ENCODE measurements at places on chromosomes 6 and 20.

DNA sequence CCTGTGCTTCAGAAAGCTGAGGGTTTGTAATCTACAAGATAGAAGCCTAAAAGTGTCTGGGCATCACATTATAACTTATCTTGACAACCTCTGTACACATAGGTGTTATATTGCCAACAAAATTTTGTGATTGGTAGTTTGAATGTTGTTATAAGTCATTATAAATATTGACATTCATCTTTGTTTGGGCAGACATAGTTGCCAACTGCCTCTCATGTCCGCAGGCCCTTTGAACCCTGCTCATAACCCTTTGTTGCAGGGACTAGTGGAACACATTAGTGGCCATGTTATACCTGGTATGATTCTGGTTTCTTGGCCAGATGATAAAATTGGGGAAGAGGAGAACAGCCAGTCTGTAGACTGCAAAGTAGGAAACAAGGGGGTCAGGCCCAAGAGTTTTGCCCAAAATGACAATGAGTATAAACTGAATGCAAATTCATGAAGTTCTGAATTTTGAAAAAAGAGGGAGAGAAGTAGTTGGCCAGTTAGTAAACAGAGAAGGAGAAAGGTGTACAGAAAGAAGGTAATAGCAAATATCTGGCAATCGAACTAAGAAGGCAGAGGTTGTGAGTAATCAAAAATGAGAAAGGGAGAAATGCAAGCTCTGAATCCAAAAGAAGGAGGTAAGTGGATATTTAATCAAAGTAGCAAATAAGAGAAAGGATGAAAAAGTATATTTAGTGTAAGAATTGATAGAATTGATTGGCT is 21.6 kb upstream of the LMBRD1 start:
- no peak for DNase-seq

GRCh38 chr20:26276554-26277210 is 580.0 kb upstream of the ZNF337 start:
- DNase-seq: no peak

DNA sequence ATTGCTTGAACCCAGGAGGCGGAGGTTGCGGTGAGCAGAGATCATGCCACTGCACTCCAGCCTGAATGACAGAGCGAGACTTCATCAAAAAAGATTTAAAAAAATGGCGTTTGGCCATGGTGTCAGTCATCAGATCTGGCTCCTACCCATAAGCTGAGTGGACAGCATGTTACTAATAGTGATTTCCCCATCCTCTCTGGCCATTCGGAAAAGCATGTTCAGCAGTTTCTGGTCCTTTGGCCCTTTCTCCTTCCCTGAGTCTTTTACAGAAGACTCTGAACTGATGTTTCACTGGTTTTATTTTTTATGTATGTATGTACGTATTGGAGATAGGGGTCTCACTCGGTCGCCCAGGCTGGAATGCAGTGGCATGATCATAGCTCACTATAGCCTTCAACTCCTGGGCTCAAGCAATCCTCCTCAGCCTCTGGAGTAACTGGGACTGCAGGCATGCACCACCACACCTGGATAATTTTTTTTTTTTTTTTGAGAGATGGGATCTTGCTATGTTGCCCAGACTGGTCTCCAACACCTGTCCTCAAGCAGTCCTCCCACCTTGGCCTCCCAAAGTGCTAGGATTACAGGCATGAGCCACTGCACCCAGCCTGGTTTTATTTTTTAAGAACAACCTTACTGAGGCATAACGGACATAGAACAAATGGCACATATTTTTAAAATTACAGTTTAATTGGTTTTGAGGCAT is 84.2 kb upstream of the CNKSR3 start:
- DNase-seq: no peak

GRCh38 chr6:56222499-56222898 is 24.9 kb downstream of the COL21A1 start:
- no peak for DNase-seq

DNA sequence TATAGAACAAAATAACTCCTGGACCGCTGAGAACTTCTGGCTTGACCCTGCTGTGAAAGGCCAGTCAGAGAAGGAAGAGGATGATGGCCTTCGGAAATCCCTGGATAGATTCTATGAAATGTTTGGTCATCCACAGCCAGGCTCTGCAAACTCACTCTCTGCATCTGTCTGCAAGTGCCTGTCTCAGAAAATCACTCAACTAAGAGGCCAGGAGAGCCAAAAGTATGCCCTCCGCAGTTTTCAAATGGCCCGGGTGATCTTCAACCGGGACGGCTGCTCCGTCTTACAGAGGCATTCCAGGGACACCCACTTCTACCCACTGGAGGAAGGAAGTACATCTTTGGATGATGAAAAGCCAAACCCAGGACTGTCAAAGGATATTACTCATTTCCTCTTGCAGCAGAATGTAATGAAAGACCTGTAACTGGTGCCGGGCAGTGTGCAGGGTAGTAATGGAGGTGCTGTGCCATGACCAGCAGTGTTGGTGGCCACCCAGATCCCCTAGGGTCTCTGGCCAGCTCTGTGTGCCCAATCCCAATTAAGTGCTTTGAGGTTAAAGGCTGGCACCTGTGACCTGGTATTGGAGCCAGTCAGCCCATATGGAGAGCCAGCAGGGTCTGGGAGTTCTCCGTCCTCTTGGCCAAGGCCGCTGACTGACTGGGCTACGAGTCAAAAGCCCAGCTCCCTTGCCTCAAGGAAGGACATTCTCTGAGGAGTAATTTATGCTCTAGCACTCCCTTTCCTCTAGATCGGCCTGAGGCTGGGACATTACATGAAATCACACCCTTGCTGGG is 87.1 kb downstream of the TRMT6 start:
- peak; percentile 59 for DNase-seq

- DNase-seq: no peak
These were observed 46.6 kb upstream of the UST start for GRCh38 chr6:148700047-148700715.

DNA sequence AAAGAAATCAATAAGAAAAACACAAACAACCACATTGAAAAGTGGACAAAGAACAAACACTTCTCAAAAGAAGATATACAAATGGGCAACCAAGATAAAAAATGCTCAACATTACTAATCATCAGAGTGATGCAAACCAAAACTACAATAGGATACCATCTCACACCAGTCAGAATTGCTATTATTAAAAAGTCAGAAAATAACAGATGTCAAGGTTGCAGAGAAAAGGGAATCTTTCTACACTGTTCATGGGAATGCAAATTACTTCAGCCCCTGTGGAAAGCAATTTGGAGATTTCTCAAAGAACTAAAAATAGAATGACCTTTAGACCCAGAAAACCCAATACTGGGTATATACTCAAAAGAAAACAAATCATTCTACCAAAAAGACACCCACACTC is 29.8 kb downstream of the KIF6 start:
- no peak for DNase-seq

- no peak for DNase-seq
These were observed 99.6 kb upstream of the DST start for GRCh38 chr6:56742122-56742791.

GRCh38 chr20:40009542-40009941 is 679.5 kb downstream of the MAFB start:
- DNase-seq: no peak

DNA sequence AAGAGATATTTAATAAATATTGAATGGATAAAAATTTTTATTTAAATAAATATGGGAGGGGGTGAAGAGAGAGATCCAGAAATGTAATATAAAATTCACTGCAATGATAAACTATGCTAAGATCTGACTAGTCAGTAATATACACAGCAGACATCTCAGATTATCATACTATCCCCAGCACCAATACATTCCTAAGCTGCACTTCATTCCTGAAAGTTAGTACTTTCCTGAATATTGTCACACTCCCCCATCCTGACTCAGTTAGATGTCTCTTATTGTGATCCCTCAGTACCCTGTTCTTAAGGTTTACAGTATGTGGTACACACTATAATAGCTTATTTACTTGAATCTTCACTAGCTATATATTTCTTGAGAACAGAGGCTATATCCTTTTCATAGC is 88.3 kb upstream of the KCNQ5 start:
- no peak for DNase-seq

DNA sequence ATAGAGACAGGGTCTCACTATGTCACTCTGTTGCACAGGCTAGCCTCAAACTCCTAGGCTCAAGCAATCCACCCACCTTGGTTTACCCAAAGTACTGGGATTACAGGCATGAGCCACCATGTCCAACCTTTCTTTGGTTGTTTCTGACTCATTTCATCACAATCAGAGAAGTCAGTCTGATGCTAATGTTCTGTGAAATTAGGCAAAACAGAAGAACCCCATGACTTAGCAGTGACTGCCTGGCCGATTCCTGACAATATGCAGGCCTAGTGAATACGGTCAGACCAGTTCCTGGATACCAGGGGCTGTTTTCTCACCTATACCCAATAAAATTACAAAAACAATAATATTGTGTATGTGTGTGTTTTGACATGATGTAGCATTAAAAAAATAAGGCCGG is 58.8 kb upstream of the BTN3A2 start:
- DNase-seq: peak; percentile 54

DNA sequence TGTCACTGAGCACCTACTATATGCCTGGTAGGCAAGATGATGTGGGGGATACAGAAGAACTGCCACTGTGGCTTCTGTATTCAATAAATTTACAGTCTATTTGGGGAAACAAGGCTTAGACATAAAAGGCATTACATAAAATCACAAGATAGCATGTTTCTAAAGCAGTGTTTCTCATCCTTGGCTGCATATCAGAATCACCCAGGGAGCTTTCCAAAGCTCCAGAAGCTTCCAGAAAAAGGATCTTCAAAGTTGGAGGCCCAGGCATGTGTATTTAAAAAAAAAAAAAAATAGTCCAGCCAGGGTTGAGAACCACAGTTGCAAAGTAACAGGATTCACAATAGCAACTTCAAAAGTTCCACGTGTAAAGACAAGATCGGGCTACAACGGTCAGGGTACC is 112.4 kb upstream of the SPACA1 start:
- no peak for DNase-seq

DNA sequence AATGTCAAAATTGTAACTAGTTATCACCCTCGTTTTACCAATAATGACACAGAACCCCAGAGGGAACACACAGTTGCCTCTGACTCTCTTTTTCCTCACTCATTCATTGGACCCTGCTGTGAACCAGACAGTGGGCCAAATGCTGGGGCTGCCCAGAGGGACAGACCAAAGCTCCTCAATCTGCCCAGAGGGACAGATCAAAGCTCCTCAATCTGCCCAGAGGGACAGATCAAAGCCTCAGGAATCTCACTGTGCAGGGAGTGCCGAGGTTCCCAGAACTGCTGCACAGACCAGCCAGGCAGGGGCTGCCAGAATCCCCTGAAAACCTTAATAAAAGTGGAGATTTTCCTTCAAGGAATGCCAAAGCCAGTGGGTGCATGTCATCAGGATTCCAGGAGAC is 179.1 kb downstream of the SOD2 start:
- DNase-seq: no peak

GRCh38 chr6:129748901-129749748 is 39.1 kb upstream of the ARHGAP18 start:
- DNase-seq: no peak

DNA sequence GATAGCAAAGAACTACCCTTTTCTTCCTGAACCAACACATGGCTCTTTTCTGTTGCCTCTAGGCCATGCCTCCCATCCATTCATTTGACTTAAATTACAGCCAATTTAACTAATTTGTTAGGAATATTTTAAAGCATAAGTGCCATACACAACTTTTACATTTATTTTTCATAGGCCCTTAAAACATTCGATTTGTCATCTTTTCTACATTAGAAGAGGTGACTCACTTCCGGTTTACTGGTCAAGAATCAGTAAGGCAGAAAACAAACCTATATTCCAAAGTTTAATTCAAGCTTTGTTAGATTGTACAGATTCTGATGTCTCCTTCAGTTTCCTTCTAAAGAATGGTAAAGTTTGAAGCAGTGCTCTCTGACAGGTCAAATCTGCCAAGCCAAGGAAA is 344.3 kb downstream of the SAMD5 start:
- DNase-seq: no peak

DNA sequence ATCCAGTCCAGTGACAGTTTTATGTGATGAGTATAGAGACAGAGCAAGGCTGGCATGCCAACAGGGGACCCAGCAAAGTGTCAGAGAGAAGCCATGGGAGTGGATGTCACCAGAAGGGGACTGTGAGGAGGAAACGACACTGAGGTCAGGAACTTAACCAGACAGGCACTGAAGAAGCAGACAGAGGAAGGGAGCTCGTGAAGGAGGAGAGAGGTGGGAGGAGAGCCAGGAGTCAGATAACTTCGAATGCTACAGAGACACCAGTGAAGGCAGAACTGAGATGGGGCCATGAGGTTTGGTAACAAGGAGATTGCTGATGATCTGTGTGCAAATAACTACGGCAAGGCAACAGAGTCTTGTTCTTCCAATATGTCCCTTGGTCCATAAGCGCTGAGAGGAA is 211.1 kb upstream of the FOXA2 start:
- DNase-seq: no peak

- peak; percentile 28 for DNase-seq
These were observed 2.5 kb downstream of the NTSR1 start for GRCh38 chr20:62710886-62711702.

- DNase-seq: no peak
These were observed 10.6 kb upstream of the TBC1D20 start for GRCh38 chr20:472889-473292.

GRCh38 chr6:20211941-20212391 is 303 bp downstream of the MBOAT1 start:
- DNase-seq: peak; percentile 56

DNA sequence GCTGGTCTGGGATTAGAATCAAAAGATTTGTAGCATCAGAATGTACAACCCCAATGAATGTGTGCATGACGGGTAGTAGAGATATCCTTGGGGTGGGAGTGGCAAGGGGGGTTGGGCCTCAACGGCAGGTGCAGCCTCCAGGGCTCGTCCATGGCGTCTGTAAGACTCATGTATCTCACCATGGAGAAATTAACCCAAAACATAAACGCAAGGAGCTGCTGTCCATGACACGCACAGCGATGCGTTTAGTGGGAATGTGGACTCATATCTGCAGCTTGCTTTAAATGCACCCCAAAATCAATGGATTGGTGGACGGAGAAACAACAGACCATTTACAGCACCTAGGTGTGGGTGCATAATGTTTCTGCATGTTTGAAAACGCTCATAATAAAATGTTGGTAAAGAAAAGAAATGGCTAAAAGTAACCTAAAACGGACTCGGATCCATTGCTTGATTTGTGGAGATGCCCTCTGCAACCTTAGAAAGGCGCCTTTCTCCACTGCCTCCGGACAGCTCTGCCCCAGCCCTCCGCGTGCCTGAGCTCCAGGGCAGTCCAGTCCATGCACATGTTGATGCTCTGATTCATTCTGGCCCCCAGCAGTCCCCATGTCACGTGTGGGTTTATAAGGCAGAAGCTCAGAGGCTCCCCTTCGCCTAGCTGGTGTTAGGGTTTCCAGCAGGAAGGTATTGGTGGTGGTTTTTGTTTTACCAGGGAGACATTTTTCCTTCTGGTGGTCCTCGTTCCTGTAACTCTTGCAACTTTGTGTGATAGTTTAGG is 24.5 kb downstream of the PYGB start:
- DNase-seq: no peak

All from activated CD4-positive, alpha-beta T cell treated with anti-CD3 and anti-CD28 coated beads, Interleukin-2, Interleukin-6, amounts not matched to agents 100 ng/mL and 50 ng/mL, durations not matched to agents 16 hours and 8 hours (primary cell).